Stimulated activated CD8-positive, alpha-beta memory T cell treated with anti-CD3 and anti-CD28 coated beads, Interleukin-4, amount 100 ng/mL, for 4 hours (primary cell): ENCODE measurements at places on chromosomes 16 and 17.

DNA sequence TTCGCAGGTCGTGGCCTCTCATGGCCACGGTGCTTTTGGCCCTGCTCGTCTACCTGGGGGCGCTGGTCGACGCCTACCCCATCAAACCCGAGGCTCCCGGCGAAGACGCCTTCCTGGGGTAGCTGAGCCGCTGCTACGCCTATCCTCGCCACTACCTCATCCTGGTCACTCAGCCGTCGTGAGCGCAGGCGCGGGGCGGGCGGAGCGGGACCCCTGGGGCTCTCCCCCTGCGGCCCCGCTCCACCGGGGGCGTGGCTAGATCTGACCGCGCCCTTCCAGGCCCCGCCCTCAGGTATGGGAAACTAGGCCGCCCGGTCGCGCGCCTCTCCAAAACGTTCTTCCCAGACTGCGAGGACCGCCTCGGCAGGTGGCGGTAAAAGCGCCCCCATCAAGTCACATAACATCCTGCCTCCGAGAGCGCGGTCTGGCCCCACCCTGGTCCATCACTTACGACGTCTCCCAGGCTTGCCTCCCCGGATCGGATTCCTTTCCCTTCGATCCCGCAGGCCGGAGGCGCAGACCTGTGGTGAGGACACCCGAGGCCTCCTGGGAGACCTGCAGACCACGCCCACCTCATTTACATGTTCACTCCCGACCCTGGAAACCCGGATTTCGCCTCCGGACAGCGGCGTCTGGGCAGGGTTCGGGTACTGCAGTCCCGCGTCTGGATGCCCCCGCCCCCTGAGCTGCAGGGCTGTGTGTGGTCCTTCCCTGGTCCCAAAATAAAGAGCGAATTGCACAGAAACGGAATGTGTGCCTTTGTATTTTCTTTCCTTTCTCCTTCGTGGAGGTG lies 91.5 kb upstream of the TMEM97 start:
- DNase-seq = no peak

DNA sequence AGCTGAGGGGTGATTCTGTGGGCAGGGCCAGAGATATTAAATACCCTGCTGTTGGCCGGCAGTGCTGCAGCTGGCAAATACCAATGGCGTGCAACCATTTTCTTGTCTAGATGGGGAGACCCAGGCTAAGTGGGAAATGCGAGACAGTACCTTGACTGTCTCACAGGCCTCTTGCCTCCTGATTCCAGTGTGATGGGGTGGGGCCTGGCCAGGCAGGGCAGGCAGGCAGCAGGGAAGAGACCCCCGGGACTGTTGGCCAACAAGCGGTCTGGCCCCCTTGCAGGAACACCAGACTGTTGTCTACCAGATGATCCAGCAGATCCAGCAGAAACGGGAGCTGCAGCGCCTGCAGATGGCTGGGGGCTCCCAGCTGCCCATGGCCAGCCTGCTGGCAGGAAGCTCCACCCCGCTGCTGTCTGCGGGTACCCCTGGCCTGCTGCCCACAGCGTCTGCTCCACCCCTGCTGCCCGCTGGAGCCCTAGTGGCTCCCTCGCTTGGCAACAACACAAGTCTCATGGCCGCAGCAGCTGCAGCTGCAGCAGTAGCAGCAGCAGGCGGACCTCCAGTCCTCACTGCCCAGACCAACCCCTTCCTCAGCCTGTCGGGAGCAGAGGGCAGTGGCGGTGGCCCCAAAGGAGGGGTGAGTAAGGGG lies 5.7 kb upstream of the CISD3 start:
- DNase-seq = no peak

GRCh38 chr17:77802811-77803220 lies 155.7 kb upstream of the TNRC6C start:
- DNase-seq = no peak

GRCh38 chr17:62712171-62712581 lies 84.7 kb downstream of the MRC2 start:
- DNase-seq = no peak

GRCh38 chr16:57734308-57734924 lies 1.2 kb upstream of the KATNB1 start:
- DNase-seq = no peak

GRCh38 chr17:60107526-60108257 lies 29.0 kb upstream of the HEATR6 start:
- DNase-seq = no peak

DNA sequence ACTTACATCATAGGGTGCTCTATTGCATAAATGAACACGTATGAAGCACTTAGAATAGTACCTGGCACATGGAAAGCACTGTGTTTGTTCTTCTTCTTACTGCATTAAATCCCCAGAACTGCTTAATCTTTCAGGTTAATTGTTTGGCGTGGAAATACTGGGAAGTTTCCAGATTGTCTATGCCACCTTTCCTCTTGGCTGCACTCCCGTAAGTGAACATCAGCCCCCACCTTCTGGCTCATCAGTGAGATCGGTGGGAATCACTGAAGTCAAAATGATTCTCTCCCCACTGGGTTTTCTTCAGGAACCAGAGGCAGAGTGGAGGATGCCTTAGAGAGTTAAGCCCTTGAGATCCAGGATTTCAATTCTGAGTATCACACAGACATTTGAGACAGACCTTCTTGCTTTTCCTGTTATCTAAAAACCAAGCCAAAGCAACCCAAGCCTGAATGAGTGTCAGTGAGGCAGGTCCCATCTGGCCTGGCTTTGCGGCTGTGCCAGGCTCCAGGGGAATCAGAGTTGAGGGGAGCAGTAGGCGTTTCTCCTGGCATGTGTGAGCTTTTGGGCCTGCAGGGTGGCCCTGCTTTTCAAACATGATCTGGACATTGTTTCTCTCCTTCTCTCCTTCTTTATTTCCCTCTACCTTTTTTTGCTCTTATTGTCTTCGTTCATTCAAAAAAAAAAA lies 59.1 kb downstream of the OTOA start:
- no peak for DNase-seq

DNA sequence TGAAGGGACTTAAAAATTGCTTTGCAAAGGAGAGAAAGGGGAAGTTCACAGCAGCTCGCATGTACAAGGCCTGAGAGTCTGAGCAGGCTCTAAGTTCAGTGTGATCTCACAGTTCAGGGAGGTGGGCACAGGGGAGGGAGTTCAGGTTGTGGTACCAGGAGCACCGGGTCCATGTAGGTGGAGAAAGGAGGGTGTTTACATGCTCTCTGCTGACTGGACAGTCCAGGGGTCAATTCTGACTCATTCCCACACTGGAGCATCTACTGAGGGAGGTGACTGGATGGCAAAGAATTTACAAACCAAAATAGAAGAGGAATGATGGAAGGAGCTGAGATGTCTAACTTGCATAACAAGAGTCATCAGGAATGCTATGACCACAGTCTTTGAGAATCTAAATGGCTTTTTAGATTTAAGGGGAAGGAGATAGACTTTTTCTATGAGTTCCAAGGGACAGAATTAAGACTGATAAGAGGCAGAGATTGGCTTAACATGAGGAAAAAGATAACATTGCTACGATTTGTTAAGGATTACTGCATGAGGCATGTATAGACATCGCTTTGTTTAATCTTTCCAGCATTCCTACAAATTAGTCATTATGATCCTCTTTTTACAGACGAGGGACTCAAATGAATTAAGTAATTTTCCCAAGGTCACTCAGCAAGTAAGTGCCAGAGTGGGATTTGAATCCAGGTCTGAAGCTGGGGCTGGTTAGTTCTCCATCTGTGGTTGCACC lies 29.9 kb downstream of the MIS12 start:
- DNase-seq = no peak

GRCh38 chr17:68634345-68634876 lies 33.2 kb upstream of the FAM20A start:
- no peak for DNase-seq

DNA sequence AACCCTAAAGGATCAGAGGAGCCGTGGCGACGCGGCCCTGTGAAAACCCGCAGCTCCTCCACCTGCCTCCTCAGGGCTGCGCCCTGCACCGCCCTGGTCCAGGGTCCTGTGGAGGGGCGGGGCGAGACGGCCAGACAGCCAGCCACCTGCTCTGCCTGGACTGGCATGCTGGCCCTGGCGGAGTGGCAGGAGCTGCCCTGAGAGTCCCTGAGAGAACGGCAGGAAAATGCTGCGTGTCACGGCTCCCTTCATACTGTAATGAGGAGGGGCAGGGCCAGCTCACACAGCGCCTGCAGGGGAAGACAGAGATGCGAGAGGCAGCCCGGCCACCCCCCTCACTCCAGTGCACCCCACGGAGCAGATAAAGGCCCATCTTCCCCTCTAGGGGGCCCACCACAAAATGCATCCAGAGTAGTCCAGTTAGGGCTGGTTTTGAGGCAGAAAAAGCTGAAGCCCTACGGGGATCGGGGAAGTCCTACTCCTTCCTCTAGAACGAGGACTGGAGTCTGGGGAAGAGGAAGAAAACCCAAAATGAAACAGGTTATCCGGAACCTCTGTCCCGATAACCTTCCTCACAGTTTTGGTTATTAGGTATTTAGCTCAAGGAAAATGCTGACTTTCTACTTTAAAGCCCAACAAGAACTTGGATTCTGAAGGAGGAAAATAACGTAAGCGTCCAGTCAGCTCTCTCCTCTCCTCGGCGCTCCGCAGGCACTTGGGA lies 97.6 kb upstream of the DNAH17 start:
- DNase-seq = no peak

DNA sequence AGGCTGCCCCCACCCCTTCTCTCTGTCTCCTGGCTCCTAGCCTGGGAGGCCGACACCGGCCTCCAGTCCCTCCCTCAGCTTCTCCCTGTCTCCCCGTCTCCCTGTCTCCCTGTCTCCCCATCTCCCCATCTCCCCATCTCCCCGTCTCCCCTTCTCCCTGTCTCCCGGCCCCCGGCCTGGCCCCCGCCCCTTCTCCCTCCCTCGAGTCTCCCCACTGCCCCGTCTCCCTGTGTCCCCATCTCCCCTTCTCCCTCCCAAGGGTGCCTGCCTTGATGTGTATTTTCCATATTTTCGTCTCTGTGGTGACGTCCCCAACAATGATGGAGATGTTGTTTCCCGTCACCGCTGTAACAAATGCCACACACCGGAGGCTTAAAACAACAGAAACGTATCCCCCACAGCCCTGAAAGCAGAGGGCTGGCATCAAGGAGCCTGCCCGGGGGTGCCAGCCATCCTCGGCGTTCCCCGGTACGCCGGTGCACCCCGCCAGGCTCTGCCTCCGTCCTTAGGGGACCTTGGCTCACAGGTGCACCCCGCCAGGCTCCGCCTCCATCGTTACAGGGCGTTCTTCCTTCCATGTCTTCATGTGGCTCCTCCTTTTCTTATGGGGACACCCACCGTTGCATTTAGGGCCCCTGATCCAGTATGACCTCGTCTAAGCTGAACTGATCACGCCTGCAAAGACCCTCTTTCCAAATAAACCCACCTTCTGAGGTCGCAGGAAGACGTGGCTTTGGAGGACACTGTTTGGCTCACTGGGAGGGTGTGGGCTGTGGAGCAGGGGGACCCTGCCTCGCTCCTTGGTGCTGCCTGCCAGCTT lies 151.6 kb downstream of the NPIPB11 start:
- DNase-seq = no peak

DNA sequence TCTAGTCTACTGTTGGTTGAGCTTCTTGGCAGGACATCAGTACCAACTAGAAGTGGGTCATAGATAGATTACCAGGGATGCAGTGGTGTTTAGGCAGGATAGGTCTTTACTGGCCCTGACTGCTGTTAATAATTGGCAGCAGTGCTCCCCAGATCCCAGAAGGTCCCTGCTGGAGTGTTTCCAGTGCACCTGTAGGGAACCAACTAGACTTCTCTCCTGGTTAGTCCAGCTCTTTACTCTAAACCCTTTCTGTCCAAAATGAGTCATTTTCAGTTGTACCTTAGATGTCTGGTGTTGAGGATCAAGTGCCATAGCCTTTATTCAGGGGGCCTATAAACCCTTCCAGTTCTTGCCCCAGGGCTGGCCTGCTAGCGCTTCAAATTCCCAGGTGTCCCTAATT lies 8.7 kb downstream of the POLR2C start:
- no peak for DNase-seq

DNA sequence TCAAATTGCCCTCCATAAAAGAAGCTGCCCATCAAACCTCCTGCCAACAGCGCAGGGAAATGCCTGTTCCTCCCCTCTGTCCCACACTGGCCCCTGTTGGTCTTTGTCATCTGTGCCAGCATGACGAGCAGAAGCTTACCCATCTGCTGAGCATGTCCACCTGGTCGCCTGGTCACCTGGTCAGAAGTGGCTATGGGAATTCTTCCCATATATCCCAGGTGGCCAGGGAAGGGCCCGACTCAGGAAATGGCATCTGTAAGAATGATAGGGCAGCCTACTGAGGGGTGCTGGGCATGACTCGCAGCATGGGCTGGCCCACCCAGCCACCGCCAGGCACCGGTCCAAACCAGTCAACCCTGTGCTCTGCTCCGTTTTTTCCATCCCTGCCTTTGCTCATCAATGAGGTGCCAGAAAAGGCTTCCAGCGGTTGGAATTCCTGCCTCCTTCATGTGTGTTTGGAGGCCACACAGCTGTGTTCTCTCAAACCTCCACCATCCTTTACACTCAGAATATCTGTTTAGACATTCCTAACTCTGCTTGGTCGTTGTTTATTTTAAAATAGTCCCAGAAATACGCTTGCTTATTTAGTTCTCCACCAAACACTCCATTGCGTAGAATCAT lies 145.2 kb downstream of the CLEC16A start:
- DNase-seq = no peak

DNA sequence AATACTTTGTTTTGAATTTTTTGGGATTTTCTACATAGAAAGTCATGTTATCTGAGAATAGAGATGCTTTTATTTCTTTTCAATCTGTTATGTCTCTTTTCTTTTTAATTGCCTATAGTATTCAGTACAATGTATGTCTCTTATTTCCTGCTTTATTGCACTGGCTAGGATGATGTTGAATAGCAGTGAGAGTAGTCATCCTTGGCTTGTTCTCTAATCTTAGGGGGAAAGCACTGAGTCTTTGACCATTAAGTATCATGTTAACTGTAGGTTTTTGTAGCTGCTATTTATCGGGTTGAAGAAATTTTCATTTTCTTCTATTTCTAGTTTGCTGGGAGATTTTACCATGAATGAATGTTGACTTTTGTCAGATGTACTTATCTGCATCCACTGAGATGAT lies 10.0 kb upstream of the ABCA3 start:
- no peak for DNase-seq

- DNase-seq = no peak
Measured at GRCh38 chr17:42305543-42306384, 17.5 kb downstream of the STAT5A start.

- DNase-seq = no peak
Measured at GRCh38 chr16:4404967-4405696, 11.3 kb downstream of the CORO7 start.

GRCh38 chr16:21646721-21647561 lies 5.5 kb downstream of the IGSF6 start:
- DNase-seq = peak; percentile 60

DNA sequence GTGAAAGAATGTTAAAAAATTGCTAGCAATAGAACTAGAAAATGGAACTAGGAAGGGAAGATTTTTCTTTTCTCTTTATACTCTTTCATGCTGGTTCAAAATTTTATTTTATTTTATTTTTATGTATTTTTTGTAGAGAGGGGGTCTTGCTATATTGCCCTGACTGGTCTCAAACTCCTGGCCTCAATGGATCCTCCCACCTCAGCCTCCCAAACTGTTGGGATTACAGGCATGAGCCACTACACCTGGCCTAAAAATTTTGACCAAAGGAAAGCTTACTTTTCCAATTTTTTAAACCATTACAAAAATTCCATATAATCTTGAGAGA lies 10.0 kb upstream of the TERF2 start:
- DNase-seq = no peak
